Astrocyte (in vitro differentiated cells and primary cell): ENCODE measurements at places on chromosomes 7 and 10. TPM values are rescaled to one million over a fixed set of nuclear protein-coding genes. Genes with fewer than 3 reads are reported as not detected.

LSM8 gene
- total RNA-seq = 19.9 TPM in 2 replicates

- no peaks in the 10 kb centered on the region for H3K4me1 ChIP-seq
- H3K4me3 ChIP-seq = no peak overlapping the region
- no peaks in the 10 kb centered on the region for H3K27me3 ChIP-seq
- no peak for DNase-seq
These were observed 519.1 kb upstream of the IGFBP3 start for GRCh38 chr7:46440186-46440585.

OR9A2 gene
- not detected in 2 replicates for total RNA-seq

SPDYE5 gene
- total RNA-seq = not detected in 2 replicates

DNA sequence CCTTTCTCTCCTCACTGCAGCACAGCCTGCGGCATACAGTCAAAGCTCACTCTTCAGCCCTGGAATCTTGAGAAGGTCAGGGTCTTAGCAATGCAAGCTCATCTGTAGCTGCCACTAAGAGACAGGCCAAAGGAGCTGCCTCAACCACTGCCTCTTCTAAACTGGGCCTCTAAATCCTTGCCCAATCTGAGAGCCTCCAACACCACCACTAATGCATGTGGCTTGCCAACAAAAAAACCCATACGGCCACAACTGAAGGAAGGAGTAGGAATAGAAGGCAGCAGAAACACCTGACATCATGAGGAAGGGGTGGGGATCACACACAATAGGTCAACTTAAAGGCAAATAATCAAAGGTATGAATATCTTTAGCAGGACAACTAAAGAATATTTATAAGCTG is 183.8 kb downstream of the SRPK2 start:
- H3K36me3 ChIP-seq = no peaks in the 10 kb centered on the region
- no peaks in the 10 kb centered on the region for H3K4me1 ChIP-seq
- no peaks in the 10 kb centered on the region for H3K27me3 ChIP-seq
- no peak for DNase-seq

CYP3A4 gene
- total RNA-seq = not detected in 2 replicates

DNA sequence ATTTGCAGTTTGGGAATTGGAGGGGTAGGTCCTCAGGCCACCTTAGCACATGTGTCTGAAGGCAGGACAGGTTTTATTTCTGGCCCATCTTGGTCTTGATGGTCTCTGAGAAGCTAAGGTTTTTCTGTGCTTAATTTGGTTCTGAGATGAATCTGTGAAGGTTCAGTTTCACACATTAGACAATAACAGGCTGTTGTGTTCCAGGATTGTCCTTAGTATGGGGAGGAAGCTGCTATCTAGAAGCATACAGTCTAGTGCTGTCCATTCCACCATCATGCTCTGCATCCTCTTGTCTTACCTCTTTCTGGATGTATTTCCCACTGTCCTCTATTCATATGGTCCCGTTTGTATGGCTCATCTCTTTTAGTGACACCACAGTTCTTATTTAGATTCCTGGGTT is 7.1 kb downstream of the UBE2D1 start:
- no peaks in the 10 kb centered on the region for H3K27me3 ChIP-seq
- no peak for DNase-seq
- no peaks in the 10 kb centered on the region for H3K36me3 ChIP-seq
- H3K4me3 ChIP-seq = no peak overlapping the region

DNA sequence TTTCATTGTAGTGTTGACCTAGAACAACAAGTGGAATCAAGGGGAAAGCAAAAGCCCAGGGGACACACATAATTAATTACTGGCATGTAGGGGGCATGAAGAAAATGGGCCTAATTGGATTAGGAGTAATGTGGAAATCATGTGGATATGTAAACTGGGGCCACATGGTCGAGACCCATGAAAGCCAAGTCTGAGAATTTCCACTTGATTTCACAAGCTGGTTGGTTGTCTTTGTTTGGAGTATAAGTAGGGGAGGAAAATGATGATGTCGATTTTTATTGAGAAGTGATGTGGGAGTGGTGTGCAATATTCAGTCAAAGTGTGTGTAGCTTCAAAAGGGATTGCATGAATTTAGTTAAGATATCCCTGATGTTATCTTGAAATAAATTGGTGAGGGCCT is 131.8 kb downstream of the LRRC4 start:
- H3K27me3 ChIP-seq = no peaks in the 10 kb centered on the region
- no peaks in the 10 kb centered on the region for H3K36me3 ChIP-seq
- no peak overlapping the region for H3K27ac ChIP-seq
- no peak for DNase-seq
- H3K4me3 ChIP-seq = no peak overlapping the region

IGFBP3 gene
- 1,092 and 1,283 TPM in 2 replicates for total RNA-seq

DNA sequence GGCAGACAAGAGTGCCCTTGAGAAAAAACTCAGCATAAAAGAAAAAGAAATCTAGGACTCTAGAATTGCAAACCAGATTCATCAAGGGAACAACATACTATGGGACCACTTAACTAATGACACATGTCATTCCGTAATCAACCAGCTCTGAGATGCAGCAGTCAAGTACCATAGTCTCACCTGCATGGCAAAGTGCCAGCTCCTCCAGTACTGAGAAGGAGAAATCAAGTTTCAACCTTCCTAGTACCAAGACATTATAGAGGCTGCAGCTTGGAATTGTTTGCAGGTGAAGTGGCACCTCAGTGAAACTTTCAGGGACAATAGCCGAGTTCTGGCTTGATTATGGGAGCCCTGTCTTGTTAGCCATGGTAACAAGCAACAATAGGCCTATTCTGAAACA is 11.5 kb downstream of the STEAP1 start:
- H3K36me3 ChIP-seq = no peaks in the 10 kb centered on the region
- no peak overlapping the region for H3K4me3 ChIP-seq
- H3K4me1 ChIP-seq = no peaks in the 10 kb centered on the region
- no peaks in the 10 kb centered on the region for H3K27me3 ChIP-seq
- no peak for DNase-seq
- H3K27ac ChIP-seq = no peak overlapping the region

GRCh38 chr10:96618653-96619052 is 31.8 kb upstream of the TM9SF3 start:
- no peak overlapping the region for H3K27ac ChIP-seq
- H3K4me1 ChIP-seq = peaks cover 10% of the 10 kb centered on the region
- no peak overlapping the region for H3K4me3 ChIP-seq
- H3K27me3 ChIP-seq = no peaks in the 10 kb centered on the region
- no peak for DNase-seq
- no peaks in the 10 kb centered on the region for H3K36me3 ChIP-seq

TLX1 gene
- not detected in 2 replicates for total RNA-seq

GRCh38 chr7:124411796-124412195 is 353.8 kb downstream of the GPR37 start:
- H3K36me3 ChIP-seq = no peaks in the 10 kb centered on the region
- no peak overlapping the region for H3K4me3 ChIP-seq
- no peak overlapping the region for H3K27ac ChIP-seq
- no peak for DNase-seq
- no peaks in the 10 kb centered on the region for H3K4me1 ChIP-seq
- H3K27me3 ChIP-seq = no peaks in the 10 kb centered on the region

CNPY1 gene
- total RNA-seq = not detected in 2 replicates

DNA sequence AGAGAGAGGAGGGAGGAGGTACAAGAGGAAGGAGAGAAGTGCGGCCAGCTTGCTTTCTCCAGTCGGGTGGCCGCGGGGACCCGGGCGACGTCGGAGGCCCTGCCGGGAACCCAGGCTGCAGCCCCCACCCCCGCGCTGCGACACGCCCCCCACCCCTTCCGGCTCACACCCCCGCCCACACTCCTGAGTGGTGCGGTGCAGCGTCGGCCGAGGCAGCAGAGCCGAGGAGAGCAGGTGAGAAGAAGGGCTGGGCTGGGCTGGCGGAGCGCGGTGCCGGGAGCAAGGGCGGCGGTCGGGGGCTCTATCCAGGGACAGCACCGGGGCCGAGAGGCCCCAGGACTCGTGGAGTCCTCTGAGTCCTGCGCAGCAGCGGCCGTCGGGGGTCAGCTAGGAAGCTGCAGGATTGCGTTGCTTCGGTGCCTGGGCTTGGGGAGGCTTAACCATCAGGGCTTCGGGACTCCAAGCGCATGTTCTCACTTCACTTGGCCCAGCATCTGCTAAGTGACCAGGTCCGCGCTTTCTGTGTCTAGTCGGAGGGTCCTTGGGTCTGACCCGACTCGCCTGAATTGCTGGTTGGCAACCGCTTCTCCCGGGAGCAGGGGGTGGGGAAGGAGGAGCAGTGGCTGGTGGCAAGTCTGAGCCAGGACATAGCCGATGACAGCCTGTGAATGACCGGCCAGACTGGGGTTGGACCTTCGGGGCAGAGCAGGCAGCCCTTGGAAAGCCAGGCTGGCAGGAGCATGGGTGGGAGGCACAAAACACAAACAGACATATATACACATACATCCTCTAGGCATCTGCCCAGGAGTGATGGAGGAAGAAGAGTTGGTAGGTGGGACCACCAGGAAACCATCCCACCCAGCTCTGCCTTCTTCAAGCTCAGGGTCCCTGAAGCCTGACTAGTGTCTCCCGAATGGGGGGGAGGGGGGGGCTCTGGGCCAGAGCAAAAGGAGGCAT is 683 bp downstream of the CHAT start:
- no peak for DNase-seq
- H3K36me3 ChIP-seq = no peaks in the 10 kb centered on the region
- no peak overlapping the region for H3K27ac ChIP-seq
- peaks cover 7% of the 10 kb centered on the region for H3K4me1 ChIP-seq
